ENCODE measurements at places on chromosomes 6 and 20.

GRCh38 chr6:24855395-24856245 is 56.9 kb upstream of the ARMH2 start:
- peak; percentile 73 for DNase-seq

DNA sequence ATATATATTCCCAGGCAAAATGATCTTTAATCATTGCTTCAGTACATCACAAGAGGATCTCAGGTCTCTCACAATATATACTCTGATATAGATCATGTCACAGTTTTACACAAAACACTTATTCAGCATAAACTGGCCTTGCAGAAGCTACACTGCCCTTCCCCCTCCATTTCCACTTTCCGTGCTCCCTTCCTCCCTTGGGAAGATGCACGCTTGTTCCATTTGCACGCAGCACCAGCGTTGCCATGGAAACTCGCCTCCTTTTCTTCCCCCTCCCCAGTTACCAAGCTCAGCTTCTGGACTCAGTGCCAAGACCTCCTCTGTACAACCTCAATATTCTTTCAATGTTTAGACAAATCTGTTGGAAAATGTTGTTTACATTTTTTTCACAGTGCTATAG is 154.6 kb downstream of the RFPL4B start:
- peak; percentile 57 for DNase-seq

GRCh38 chr6:16713597-16713996 is 47.7 kb downstream of the ATXN1 start:
- DNase-seq = no peak

- DNase-seq = no peak
These were observed 13.9 kb upstream of the SULF2 start for GRCh38 chr20:47799116-47799715.

GRCh38 chr6:152170702-152171667 is 363.5 kb downstream of the ESR1 start:
- DNase-seq = no peak

DNA sequence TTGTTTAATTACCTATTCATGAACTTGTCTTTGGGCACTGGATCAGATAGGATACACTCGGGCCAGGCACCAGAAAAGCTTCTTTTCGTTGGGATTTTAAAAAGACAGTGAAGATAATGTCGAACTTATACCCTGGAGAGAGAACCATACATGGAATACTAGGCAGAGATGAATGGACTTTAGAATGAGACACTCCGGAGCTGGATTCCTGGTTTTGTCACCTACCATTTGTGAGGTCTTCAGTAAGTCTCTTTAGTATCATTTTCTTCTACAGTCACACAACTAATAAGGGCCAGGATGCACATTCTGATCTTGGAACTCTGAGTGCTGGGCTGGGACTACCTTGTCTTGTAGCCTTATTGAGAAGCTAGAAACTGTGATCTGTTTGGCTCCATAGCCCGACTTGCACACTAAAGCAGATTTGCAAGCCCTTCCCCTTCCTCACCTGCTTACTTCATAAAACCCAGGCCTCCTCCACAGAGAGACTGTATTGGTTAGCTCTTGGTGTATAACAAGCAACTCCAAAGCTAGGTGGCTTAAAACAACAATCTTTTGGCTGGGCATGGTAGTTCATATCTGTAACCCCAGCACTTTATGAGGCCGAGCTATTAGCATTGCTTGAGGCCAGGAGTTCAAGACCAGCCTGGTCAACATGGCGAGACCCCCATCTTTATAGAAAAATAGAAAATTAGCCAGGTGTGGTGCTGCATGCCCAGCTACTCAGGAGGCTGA is 7.4 kb upstream of the IFT52 start:
- no peak for DNase-seq

GRCh38 chr6:157263146-157263545 is 60.2 kb downstream of the TMEM242 start:
- no peak for DNase-seq

DNA sequence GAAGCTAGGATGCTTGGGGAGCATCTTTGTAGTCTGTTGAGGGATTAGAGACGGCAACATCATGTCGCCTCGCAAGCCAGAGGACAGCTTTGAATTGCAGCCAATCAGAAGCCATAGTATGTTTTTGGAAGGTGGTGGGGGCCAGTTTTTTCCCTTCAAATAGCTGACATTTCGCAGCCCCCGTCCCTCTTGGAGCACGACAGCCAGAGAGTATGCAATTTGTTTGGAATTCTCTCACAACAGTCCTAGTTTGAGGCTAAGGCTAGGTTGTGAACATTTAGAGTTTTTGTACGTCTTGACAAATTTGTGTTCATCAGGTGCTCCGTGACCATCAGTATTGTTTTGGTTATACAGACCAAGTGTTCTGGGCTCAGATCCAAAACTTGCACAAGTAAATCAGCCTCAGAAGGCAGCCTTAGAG is 83.3 kb downstream of the PLCB1 start:
- DNase-seq = no peak

DNA sequence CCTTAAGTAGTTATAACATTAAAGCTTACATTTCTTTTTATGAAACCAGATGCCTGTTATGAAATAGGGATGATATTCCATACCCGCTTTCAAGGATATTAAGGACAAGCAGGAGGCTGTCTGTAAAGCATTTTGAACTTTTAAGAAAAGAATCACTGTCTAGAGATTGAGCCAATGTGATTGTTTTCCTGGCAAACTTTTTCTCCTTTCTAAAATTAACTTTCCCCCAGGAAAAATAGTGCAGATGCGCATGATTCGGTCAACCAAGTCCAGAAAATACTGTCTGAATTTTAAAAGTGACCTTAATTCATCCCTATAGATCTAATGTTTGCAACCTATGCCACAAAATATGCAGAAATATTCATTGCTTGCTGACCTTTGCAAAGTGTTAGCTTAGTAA is 15.1 kb upstream of the DEK start:
- DNase-seq = no peak

GRCh38 chr6:19906171-19906570 is 69.0 kb downstream of the ID4 start:
- no peak for DNase-seq

DNA sequence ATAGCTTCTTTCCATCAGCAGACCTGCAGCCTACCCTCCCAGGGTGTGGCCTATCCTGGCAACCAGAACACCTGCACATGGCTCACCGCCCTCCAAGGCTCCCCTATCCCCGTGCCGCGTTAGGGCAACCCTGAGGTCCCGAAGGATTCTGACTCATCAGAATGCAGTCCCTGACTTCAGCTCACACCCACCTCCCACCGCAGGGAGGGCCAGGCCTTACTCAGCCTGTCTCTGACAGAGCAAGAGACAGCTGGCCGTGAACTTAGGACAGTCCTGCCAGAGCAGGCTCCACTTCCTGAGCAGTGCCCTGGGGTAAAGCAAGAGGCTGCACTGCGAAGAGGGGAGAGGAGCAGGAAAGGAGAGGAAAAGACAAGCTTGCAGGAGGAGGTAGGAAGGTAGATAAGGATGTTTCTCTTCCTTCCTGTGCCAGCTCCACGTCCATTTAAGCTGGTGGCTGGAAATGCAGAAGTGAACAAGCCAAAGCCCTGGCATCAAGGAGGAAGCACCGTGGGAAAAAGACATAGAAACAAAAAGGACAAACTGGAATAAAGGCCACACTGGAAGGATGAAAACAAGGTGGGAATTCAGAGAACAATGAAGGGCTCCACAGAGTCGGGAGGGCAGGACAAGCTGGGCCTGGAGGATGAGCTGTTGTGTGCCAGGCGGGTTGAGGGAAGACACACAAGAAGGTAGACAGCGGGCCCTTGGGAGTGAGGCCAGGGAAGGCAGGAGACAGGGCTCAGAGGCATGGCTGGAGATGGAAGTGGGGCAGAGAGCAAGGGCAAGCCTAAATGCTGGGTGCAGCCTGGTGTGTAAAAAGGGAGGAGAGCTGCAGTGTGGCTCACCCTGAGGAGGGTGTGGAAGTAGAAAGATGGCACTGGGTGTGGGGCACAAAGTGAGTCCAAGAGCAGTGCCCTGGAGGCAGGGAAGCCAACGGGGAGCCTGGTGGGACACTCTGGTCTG is 102.7 kb downstream of the SLC23A2 start:
- DNase-seq = peak; percentile 77

- DNase-seq = no peak
These were observed 70.3 kb upstream of the DSP start for GRCh38 chr6:7471171-7471570.

- DNase-seq = no peak
These were observed 68.6 kb upstream of the RIPOR2 start for GRCh38 chr6:25004357-25004756.

Data from sciatic nerve (tissue), 2 donors.